NCI-H1694 (cell line): ENCODE measurements at places on chromosomes 6 and 20.

- DNase-seq, result no peak
These were observed 114.4 kb downstream of the CEBPB start for GRCh38 chr20:50304923-50305635.

GRCh38 chr6:12483712-12484111, 193.6 kb downstream of the EDN1 start:
- DNase-seq, result no peak

DNA sequence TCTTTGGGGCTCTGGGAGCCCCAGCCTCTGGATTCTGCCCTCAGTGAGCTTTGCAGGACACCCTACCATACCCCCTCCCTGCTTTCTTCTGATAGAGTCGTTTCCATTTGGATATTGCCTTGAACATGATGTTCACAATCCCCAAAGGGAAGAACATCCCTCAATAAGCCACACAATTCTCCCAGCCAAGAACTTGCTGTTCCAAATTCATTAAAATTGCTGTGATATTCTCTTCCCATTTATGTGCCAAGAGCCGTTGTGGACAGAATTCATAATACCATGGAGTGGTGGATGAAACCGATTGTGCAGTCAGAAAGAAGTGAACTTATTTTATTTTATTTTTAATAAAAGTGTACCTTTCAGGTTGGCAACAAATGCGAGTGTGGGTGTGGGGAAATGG, 95.8 kb downstream of the DHX35 start:
- no peak for DNase-seq

GRCh38 chr6:42642794-42643193, 79.0 kb downstream of the UBR2 start:
- DNase-seq, result no peak

- no peak for DNase-seq
These were observed 175.6 kb downstream of the PHACTR1 start for GRCh38 chr6:12892151-12892550.

- DNase-seq, result no peak
These were observed 2.8 kb downstream of the PPP1R10 start for GRCh38 chr6:30614044-30614842.

DNA sequence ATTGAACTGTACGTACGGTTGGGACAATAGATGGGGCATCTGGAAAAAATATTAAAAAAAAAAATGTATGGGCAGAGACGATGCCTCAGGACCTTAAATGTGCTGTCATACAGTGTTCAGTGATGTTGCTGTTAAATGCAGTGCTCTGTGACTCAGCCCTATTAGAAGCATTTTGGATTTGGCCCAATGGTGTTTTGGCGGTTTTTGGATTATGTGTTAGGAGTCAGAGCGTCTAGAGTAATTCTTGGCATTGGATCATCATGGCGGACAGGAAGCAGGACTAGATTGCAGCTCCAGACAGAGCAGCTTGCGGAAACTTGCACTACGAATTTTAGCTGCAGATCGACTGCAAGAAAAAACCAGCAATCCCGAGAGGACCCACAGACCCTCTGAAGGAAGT, 280.0 kb downstream of the SOX4 start:
- no peak for DNase-seq

DNA sequence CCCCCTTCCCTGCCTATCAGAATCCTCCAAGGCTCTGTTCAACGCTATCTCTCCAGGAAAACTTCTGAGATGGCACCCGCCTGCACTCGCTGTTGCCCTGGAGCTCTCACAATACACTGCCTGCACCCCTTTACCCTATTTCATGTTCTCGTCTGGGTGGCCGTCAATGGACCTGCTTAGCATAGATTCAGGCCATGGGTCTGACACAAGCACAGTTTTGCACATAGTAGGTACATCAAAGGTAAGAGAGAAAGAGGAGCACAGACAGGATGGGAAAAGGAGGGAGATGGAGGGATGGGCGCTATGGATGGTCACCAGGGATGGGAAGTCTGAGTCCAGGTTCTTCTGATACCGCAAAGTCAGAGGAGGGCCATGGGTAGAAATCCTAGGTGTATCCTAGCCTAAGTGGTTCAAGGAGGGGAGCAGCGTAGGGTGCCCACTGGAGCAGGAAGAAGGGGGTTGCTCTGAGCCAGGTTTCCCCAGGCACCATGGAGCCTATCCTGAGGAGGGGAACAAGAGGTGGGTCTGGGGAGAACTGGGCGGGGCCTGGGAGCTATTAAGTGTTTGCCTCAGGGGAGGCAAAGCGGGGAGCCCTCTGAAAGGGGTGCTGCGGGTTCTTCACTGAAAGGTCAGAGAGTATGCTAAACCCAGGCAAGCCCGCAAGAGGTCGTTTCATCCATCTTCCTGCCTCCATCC, 89.3 kb downstream of the MRPL14 start:
- DNase-seq, result no peak

DNA sequence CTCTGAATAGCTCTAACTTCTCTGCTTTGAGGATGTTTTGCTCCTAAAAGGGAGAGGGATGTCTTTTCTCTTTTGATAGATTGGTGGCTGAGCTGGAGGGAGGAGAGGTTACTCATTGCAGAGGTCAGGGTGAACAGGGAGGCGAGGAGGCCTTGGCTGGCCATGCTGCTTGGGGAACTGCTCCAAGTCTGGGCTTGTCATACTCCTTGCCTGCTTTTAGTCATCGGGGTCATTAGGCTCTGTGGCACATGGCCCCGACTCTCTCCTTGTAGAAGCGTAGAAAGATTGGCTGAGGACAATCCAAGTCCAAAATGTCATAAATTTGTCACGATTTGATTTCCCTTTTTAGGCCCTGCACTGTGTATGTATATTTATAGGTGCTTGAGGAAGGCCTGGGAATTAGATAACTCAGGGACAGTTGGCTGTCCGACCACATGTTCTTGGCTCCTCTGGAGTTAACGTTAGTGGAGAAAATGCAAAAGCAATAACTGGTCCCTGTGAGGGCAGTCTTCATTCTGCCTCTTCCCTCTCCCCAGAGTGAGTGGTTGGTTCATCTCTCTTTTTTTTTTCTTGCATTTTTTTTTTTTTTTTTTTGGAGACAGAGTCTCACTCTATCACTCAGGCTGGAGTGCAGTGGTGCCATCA, 160.1 kb downstream of the SCP2D1 start:
- DNase-seq, result no peak

DNA sequence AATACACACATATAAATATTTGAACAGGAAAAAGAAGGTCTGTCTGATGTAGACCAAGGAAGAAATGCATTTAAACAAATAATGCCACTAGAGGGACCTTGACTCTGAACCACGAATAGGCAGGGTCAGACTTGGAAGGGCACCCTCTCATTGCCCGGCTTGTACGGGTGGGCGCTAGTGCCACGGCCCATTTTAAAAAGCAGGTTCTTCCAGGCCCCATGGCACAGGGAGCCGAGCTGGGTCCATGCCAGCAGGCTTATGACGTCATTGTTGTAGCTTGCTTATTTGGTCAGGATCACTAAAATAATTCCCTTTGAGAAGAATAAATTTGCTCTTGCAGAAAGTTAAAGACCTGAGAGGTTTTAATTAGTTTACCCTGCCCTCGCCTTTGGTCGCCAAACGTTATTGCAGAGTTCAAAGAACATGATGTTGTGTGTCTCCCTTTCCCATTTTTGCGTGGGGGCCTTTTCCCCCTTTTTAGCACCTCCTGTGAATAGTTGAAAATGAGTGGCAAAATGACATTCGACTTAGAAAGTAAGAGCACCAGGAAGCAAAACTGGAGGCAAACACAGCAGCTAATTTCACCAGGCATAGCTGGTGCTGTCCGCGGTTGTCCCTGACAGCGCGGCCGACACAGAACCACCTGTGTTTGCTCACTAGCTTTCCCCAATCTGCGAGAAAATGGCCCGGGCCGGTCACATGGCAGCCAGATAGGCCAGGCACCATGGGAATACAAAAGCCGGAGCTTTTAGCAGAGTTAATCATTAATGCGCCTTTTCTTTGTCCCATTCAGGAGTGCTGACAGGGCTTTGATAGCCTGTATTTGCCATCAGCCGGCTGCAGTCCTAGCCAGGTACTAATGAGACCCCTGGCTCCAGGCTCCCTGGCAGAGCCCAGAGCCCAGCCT, 93.8 kb downstream of the FOXA2 start:
- no peak for DNase-seq

DNA sequence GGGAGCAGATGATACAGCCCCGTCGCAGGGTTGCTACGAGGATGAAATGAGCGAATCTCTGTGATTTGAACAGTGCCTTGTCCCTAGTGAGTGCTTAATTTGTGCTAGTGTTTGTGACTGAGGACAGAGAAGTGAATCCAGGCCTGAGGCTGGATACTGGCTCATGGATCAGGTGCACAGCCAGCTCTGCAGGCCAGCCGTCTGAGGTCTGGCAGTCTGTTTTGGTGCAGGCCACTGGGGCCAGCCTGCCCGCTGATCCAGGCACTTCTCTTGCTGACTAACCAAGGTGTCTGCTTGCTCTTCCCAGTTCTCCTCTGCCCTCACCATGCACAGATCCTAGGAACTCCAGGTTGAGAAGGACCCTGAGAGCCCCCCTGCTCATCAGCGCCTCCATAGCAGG, 181.0 kb downstream of the LRFN2 start:
- no peak for DNase-seq

DNA sequence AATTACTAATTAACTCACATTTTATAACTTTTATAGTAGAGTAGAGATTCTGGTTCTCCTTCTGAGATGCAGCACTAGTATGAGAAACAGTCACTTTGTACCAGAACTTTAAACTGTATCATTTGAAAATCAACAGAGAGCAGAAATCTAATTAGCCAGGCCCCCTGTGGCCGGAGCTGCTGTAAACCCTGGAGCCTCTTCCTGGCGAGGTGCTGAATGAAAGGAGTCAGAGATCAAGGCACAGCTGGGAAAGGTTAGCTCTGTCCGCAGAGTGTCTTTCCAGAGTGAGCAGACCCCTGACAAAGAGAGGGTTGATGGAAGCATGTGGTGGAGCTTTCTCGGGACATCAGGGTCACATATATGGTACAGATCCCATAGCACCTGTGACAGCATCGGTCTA, 703.8 kb downstream of the RFPL4B start:
- no peak for DNase-seq

DNA sequence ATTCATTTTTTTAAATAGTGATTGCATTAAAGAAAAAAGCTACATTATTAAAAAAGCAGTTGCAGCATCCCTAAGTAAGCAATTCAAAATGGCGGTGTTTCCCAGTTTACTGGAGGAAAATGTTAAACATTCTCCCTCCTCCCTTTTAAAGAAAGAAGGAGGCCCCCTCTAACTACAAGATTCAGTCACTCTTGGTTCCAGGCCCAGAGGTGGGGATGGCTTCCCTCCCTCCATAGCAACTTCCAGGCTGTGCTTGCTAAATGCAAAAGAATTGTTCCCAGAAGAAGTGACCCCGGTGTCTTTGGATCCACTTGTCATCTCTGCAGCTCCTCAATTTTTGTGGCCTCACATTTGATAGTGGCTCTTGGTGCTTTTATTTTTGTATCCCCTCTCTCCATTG, 165.9 kb downstream of the SOBP start:
- no peak for DNase-seq

DNA sequence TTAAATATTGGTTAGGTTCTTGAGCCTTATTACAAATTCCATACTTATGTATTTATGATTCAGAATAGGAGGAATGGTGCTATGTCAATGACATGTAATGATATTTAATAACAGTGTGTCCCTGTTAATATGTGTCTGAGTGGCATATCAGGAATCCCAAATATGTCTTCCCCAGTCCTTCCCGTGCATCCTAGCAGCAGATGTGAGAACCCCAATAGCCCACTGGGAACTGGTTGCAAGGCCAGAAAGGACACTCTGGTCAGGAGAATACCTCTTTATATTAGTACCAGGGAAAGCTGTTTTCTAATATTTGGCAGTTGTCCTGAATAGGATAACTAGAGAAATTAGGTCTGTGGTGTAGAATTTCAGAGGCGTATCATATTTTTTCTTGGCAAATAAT, 159.1 kb upstream of the PDE7B start:
- DNase-seq, result no peak

GRCh38 chr6:56556751-56557540, 85.7 kb downstream of the DST start:
- DNase-seq, result no peak

GRCh38 chr6:75926293-75927168, 145.9 kb downstream of the IMPG1 start:
- no peak for DNase-seq

GRCh38 chr6:64904616-64905015, 802.4 kb downstream of the EYS start:
- DNase-seq, result no peak

- DNase-seq, result no peak
These were observed 8.1 kb upstream of the UBR2 start for GRCh38 chr6:42555477-42556457.

- DNase-seq, result no peak
These were observed 16.6 kb downstream of the SH3BGRL2 start for GRCh38 chr6:79647741-79648140.

GRCh38 chr6:170110201-170111140, 180.4 kb downstream of the DLL1 start:
- DNase-seq, result no peak

GRCh38 chr6:11876934-11877433, 98.4 kb upstream of the ADTRP start:
- DNase-seq, result no peak

GRCh38 chr6:151782560-151782959, 24.9 kb upstream of the ESR1 start:
- DNase-seq, result no peak

DNA sequence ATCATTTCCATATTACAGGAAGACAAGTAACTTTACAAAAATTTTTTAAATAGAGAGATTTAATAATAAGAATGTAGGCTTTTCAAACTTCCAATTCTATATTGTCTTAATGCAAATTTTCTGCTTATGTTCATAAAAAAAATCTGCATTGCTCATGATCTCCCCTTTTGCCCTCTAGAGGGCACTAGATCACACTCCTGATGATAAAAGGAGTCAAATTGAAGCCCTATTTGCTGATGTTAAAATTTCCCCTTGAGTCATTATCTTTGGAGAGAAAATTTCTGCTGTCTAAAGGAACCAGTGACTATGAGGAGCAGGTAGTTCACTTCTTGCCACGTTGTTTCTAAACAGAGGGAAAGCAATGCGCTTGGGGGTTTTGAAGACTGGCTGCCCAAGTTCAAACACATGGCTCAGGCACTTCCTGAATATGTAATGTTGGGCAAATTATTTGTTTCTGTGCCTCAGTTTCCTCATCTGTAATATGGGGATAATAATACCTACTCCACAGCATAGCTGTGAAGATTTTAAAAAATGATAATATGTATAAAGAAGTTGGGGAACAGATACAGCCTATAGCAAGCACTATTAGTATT, 874.2 kb downstream of the TFAP2A start:
- DNase-seq, result peak; percentile 46
